Panc1 (cell line): ENCODE measurements at places on chromosomes 2 and 18. TPM values are rescaled to one million over a fixed set of nuclear protein-coding genes. Genes with fewer than 3 reads are reported as not detected.

DNA sequence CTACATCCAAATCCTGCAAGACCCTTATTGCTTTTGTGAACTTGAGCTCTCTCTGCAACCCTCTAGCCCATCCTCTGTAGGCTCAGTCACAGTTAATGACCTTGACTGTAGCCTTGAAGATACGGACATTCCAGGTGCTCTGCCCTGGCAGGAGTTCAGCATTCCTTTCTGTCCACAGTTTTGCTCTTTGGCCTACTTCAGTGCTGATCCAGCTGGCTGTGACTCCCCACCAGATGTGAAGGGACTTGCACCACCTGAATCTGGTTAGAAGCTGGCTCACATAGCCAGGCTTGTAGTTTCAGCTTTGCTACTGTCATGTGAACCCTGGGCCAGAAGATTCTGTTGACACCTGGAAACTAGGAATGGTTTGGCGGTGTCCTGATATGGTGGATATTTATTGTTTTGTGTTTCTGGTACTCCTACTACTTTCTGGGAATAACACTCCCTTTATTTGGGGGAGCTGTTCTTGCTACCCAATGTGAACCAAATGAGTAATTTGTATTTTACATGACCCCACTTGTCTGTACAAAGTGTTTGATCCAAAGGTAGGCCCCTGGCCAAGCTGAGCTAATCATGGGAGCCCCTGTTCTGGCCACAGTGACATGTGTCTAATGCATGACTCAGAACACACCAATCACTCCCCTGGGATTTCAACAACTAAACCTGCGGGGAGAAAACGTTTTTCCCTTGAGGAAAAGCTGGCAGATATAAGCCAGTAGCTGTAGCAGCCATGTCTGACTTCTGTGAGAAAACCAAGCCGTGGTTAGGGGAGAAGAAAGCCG, 73.4 kb downstream of the CDCA7 start:
- DNase-seq: no peak
- H3K27me3 ChIP-seq: no peaks in the 10 kb centered on the region; the same call in 1 of the 2 replicates
- H3K4me3 ChIP-seq: no peak overlapping the region

GRCh38 chr2:223889229-223889628, 51.8 kb upstream of the AP1S3 start:
- H3K4me1 ChIP-seq: no peaks in the 10 kb centered on the region
- no peaks in the 10 kb centered on the region for H3K27me3 ChIP-seq
- no peak overlapping the region for H3K27ac ChIP-seq
- peaks cover 8% of the 10 kb centered on the region; the same call in 1 of the 2 replicates for H3K36me3 ChIP-seq
- H3K4me3 ChIP-seq: no peak overlapping the region
- DNase-seq: no peak

Gene KCNJ13
- total RNA-seq: 1.1 TPM

GRCh38 chr18:13076886-13077285, 85.7 kb downstream of the CEP192 start:
- no peaks in the 10 kb centered on the region for H3K27me3 ChIP-seq
- H3K4me3 ChIP-seq: no peak overlapping the region
- peaks cover 13% of the 10 kb centered on the region for H3K36me3 ChIP-seq
- H3K4me1 ChIP-seq: no peaks in the 10 kb centered on the region
- H3K27ac ChIP-seq: no peak overlapping the region

Gene TTN
- total RNA-seq: 0.13 TPM

Gene DYSF
- total RNA-seq: 0.31 TPM

Gene STARD6
- not detected for total RNA-seq

DNA sequence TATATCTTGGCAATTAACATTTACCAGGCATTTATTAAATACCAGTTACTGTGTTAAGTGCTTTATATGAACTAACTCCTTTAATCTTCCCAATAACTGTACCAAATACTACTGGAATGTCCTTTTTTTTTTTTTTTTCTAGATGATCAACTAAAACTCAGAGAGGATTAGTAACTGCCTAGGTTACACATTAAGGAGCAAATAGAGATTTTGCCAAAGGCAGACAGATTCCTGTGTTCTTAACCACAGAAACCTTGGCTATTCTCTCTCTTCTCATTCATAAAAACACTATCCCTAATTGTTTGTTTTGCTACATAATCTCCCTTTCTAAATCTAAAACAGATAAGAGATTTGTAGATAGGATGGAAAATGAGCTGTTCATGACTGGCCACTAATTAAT, 13.3 kb downstream of the DHX57 start:
- H3K4me1 ChIP-seq: no peaks in the 10 kb centered on the region
- H3K36me3 ChIP-seq: peaks cover 5% of the 10 kb centered on the region; the same call in 1 of the 2 replicates
- H3K4me3 ChIP-seq: no peak overlapping the region
- no peak for DNase-seq

Gene KIAA2012
- total RNA-seq: not detected

Gene DPP4
- 0.23 TPM for total RNA-seq

Gene SPATA3
- not detected for total RNA-seq

Gene FAM117B
- 7.8 TPM for total RNA-seq

DNA sequence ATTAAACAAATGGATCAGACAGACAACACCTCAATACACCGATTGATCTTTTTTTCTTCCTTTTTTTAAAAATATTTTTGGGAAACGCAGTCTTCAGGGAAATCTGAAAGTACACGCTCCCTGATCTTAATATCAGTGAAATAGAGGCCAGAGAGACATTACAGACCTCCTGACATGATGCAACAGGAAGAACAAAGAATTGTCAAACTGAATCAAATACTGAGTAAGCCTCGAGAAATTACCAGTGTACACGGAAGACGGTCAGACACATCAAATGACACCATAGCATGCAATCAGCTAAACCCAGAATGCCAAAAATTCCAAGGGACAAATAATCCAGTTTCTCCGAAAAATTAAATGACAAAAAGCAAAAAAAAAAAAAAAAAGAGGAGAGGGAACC, 80.2 kb upstream of the NFU1 start:
- H3K36me3 ChIP-seq: peaks cover 32% of the 10 kb centered on the region
- H3K27ac ChIP-seq: no peak overlapping the region
- no peaks in the 10 kb centered on the region for H3K27me3 ChIP-seq
